ENCODE measurements at places on chromosomes 1 and 21.

DNA sequence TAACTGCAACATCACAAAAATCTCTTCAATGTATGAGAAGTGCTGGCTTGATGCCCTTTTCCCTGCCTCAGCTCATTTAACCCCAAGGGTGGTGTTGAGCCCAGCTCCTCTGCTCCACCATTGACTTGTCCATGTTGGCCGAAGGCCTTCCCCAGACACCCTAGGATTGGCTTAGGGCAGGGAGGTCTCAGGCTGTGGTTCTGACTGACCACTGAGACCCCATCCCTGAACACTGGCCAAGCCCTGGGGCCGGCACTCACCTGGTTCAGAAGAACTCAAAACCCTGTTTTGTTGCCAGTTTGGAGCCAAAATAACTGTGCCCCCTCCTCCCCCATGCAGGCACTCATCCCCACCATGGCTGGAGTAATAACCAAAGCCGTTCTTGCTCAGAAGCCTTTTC, 38.6 kb downstream of the NENF start:
- no peak for DNase-seq

- DNase-seq, result no peak
Observed at GRCh38 chr1:205229399-205229871, 1.7 kb downstream of the TMCC2 start.

DNA sequence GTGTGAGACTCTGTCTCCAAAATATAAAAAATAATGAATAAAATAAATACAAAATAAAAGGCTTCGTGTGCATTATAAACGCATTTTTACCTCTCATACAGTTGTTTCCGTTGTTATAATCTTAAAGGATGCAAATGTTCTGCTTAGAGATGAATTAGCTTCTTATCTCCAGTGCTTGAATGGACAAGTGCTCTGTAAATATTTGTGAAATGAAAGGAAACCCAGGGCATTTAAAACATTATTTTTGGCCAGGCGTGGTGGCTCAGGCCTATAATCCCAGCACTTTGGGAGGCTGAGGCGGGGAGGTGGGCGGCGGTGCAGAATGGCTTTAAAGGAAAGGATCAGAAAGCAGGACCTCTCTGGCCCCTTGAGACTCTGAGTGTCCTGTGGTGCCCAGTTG, 94.5 kb downstream of the HUNK start:
- DNase-seq, result no peak

- no peak for DNase-seq
Observed at GRCh38 chr1:17874231-17874630, 119.1 kb downstream of the ACTL8 start.

GRCh38 chr1:161241682-161242081, 3.7 kb upstream of the NR1I3 start:
- no peak for DNase-seq

- DNase-seq, result no peak
Observed at GRCh38 chr1:41733725-41734124, 185.0 kb downstream of the HIVEP3 start.

DNA sequence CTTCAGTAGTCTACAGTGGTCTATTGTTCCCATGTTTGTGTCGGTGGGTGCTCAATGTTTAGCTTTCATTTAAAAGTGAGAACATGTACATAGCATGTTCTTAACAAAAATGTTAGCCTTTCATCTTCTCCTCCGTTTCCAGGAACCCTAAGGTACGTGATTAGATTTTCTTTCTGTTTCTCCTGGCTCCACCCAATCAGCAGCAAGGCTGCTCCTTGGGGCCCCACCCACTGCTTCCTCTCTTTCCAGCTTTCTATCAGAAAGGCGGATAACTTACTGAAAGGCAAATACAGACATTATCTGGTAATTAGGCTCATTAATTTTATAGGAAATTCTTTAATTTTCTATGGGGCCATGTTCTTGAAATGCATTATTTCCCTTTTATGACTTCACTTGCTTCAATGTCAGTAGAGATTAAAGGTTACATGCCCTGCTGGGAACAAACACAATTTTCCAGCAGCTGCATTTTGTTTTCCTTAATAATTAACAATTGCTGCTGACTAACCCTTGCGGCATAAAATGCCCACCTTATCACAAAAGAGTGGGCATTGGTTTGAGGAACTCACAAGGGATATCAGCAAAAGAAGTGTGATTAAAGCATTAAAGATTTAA, 324.9 kb upstream of the SNX7 start:
- DNase-seq, result no peak

DNA sequence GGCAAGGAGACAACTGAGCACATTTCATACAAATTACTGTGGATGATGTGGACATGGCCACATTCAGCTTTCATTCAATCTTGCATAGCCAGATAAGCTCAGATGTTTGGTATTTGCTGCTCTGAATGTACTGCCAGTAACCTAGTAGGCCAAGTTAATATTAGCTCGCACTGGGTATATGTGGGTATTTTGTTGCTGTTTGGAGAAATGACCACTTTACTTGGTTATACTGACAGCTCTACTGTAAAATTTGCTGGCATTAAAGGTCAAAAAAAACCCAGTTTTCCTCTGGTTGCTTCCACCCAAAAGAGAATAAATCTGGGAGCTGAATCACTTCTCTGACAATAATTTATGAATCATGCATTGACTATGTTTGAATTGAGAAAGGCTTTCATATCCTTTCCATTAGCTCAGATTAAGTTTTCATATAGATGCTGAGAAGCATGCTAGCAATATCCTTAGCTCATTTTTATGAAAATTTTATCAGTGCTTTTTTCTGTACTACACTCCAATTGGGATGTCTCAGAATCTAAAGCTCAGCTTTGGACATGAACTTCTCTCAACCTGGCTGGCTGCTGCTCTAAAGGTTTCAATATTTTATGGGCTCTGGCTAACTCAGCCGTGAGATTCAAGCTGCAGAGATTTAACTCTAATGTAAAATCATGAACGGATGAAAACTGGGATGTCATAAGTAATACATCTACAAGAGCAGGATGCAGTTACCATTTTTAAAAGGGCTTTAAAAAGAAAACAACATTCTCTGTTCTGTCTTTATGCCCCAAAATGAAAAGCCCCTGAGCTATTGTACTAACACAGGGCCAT, 330.0 kb downstream of the BARHL2 start:
- no peak for DNase-seq

- DNase-seq, result no peak
Observed at GRCh38 chr1:243723458-243724043, 126.5 kb downstream of the AKT3 start.

DNA sequence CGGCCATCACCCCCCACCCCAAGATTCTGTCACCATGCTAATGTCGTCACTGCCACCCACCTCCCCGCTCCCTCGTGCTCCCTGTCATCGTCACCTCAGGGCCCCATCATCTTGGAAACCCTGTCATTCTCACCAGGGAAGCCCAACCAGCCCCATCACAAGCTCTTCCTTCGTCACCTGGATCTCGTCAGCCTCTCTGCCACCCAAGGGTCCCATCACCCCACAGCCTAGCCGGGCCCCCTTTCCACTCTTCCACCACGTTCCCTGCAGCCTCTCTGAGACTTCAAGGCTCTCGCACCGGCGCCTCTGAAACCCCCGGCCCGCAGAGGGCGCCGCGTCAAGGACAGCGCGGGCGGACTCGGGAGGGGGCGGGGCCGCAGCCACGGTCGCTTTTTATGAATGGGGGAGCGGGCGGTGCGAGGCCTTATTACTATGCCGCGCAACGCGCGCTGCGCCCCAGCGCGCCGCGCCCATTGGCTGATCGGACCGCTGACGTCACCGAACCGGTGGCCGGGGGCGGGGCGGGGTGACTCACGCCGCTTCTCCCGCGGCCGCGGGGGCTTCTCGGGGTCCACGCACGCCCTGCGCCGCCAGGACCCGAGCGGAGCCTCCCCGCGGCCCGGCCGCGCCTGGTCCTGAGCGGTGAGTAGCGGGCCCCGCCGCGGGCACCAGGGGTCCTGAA, at the start of gene GPR3:
TSS of gene GPR3 (plus strand) at position 527 of the 682 bp plus-strand sequence. CDS start 1,177 bp downstream, outside the sequence.
- DNase-seq, result peak; percentile 83

- peak; percentile 37 for DNase-seq
Observed at GRCh38 chr1:117758444-117759316, 152.8 kb downstream of the TENT5C start.

DNA sequence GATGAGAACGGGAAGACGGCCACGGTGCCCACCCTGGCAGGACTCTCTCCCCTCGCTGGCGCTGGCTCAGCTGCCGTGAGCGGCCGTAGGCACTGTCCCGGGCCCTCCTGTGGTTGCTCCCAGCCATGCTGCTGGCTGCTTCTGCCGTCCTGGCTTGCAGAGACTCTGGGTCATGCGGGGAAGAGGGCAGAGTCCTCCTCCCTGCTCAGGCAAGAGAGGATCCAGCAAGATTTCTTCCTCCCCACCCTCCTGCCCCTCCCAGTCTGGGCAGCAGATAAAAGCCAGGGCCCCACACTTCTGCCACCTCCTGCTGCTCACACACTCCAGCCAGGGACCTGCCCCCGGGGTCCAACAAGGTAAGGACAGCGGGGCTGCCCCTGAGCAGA, 60.1 kb downstream of the AGPAT3 start:
- DNase-seq, result no peak

- DNase-seq, result no peak
Observed at GRCh38 chr1:111754984-111755330, 744 bp upstream of the DDX20 start.

DNA sequence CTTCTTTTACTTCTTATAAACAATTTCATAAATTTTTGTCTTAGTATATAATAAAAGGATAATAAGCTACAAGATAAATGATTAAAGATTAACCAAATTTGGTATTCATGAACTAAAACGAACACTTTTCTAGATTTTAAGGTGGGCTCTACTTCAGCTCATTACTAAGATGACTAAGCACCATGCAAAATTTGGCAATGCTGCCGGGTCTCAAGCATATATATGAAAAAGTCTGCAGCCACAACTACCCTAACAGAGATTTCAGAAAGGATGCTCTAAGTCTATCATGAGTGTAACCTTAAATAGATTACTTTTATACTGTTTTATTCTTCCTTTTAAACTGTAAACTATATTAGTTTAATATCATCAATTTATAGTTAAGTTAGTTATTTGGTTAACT, 47.8 kb downstream of the BRWD1 start:
- no peak for DNase-seq

DNA sequence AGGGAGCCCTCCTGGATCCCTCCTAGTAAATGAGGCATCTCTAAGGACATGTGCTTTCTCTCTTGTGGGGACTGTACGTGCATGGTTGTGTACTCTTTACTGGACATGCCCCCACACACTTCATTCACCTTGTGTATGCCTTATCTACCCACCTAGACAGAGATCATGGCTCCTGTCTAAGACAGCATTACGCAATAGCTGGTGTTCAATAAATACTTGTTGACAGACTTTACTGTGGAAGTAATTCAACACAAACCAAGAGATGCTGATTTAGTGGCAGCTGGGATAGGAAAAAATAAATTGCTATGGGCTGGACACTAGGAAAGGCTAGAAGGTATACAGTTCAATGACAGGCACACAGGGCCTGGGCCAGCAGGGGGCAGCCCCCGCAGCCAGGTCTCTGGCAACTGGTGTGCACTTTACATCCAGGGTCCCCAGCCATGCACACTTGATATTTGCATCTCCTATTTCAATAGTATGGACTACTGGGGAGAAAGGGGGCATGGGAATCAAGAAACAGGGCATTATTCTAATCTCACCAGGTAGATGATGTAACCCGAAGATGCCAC, 24.2 kb downstream of the TRABD2B start:
- no peak for DNase-seq

- no peak for DNase-seq
Observed at GRCh38 chr1:229138058-229138457, 132.9 kb upstream of the RAB4A start.

GRCh38 chr1:15027515-15027986, 126.0 kb upstream of the TMEM51 start:
- no peak for DNase-seq

DNA sequence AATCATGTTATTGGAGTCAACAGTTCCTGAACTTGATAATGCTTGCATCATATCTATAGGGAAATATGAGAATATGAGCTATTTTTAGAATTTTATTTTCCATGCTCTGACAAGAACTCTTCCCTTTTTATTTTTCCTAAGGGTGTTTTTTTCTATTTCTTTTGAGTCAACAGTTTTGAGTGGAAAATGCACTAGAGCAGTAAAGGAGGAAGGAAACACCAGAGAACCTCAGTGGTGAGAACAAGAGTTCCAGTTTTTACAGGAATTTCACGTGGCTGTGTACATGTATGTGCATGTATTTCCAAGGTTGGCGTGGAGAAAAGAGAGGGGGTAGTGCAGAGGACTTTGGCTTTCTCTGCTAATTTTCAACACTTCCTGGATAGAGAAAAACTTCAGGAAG, 63.6 kb upstream of the TNFSF18 start:
- no peak for DNase-seq

DNA sequence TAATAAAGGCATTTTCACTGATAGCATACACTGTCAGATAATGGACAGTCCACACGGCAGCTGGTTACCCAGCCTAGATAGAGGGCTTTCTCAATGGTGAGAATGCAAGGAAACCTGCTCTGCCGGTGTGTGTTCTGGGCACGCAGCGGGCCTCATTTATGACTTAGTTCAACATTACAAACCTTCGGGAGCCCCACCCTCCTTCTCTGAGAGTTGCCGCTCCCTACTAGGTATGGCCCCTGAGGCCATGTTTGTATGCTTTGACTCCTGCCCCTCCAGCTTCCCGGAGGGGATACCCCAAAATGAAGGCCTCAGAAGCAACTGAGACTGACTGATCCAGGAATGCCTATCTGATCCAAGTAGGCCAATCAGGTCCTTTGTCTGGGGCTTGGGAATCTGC, 17.2 kb upstream of the FABP3 start:
- no peak for DNase-seq

DNA sequence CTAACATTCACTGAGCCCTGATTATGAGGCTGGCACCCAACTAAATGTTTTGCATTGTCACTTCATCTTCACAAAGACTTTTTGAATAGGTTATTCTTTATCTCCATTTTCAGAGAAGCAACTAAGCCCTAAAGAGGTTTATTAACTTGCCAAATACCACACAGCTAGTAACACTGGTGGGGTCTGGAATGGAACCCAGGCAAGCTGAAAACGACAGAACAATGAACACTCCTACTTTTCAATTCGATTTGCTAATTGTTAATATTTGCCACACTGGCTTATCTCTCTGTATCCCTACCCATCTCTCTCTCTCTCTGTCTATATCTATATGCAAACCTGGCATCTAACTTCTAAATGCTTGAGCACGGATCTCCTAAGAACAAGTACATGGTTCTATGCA, 40.6 kb downstream of the MRPL39 start:
- DNase-seq, result no peak

DNA sequence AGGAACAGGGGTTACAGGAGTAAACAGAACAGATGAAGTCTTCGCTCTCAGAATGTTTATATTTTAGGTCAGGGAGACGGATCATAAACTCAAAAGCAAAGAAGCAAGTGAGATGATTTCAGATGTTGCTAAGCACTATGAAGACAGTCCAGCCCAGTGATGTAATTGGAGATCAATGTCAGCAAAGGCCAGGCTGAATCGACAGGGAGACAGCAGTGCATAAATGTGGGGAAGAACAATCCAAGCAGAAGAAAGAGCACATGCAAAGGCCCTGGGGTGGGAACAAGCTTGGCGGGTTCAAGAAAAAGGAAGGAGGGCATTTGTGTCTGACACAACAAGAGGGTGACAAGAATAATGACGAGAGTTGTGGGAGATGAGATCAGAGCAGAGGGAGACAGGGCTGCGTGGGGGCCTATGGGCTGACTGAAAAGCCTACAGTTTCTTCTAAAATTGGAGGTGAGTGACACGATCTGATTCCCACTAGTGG, 47.0 kb downstream of the TAS1R2 start:
- DNase-seq, result no peak

- no peak for DNase-seq
Observed at GRCh38 chr1:242147096-242147976, 148.4 kb upstream of the MAP1LC3C start.

Measured in stimulated activated CD4-positive, alpha-beta T cell treated with anti-CD3 and anti-CD28 coated beads, Interleukin-1b, Interleukin-23, amount 100 ng/mL, for 1 hour (primary cell).